Activated gamma-delta T cell (primary cell): ENCODE measurements at places on chromosomes 12 and 14.

DNA sequence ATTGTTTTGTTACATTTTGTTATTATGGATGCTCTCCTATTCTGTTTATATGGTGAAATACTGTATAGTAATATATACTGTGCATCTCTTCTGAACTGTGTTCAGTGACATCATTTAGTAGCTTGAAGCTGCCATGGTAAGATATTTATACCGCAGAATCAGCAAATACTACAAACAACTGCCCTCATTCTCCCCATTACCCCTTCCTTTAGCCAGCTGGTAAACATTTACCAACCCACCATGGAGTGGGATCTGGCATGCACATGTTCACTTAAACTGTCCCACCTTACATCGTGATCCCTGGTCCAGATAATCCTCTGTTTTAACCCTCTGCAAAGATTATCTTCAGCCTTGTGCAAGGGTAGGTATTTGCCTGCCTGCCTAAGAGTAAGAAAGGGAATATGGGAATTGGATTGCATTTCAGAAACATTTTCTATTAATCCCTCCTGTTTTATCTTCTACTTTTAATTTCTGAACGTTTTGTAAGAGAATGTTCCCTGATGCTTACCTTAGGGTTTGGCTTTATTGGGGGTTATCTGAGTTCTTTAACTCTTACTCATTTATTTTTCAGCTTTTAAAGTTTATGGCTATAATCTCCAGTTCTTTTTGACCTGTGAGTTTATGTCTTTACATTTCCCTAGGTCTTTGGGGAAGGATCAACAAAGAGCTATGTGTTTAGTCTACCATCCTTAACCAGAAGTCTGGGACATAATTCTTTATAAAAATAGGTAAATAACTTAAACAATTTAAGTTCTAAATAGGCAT, 46.5 kb downstream of the FBXO34 start:
- DNase-seq = no peak

- DNase-seq = no peak
These were observed 45.5 kb downstream of the ZFP36L1 start for GRCh38 chr14:68747393-68747792.

GRCh38 chr12:40945772-40946171, 242.3 kb upstream of the PDZRN4 start:
- no peak for DNase-seq

GRCh38 chr12:103495469-103496456, at the start of gene C12orf42:
TSS of gene C12orf42 (minus strand) at chr12:103495968. CDS start at chr12:103478426, 17,542 bp downstream.
- DNase-seq = peak; percentile 53

- DNase-seq = no peak
These were observed 152.2 kb downstream of the PDE3A start for GRCh38 chr12:20520532-20520931.

DNA sequence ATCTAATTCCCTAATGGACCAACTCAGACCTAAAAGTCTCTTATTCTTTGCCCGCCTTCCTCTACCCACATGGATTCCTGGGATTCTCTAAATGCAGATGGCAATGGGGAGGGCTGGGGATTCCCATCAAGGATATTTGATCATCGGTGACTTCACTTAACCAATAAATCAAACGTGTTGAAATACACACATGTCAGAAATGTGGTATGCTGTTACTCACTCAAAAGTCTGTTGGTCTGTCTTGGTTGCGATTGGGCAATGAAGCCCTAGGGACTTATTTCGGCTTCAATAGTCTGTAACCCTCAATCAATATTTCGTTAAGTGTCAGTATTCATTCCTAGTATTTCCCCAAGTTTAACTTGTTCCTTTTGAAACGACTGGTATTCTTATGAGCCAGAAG, 117.2 kb upstream of the DIO3 start:
- DNase-seq = no peak
